ENCODE measurements at places on chromosomes 13 and 19.

DNA sequence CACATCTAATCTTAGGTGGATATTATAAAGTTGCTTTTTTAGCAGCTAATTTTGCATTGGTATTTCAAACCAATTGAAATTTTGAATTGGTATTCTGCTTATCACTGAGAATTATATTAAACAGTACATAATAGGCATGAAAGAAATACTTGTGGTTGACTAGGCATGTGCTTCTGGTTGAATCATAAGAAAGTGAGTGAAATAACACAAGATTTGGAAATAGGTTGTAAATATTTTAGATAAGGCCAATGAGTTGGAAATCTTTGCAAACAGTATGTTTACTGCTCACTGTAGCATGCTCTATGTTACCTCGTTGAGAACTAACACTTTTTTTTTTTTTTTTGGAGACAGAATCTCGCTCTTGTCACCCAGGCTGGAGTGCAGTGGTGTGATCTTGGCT lies 66.8 kb upstream of the RFC3 start:
- no peak for DNase-seq

- DNase-seq: peak; percentile 65
These were observed 195.5 kb downstream of the RGCC start for GRCh38 chr13:41652735-41653361.

DNA sequence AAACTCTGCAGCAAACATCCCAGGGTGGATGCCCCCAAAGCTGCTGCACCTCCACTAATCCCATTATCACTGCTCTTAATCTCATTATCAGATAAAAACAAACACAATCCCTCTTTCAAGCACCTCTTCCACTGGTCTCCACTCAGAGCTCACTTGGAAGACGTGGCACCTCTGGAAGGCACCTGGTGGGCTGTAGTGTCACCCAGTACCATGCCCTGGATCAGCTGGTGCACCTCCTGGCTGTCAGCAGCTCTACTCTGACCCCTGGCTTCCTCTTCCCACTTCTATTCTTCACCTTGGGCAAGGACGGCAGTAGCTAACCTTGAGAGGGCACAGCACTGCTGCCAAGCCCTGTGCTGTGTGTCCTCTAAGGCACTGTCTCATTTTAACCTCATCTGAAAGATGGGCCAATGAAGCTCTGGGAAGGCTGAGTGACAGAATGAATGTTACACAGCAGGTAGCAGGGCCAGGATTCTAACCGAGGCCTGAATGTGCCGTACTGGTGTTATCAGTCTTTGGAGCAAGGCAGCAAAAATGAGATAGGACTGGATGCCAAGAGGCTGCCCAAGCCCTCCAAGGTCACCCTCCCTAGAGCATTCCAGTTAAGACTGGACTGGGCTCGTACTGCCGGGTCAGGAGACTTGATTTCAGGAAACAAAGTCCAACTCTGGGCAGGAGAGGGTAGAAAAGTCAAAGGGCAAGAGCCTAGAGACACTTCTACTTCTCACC lies 7.4 kb downstream of the BRD4 start:
- DNase-seq: no peak

DNA sequence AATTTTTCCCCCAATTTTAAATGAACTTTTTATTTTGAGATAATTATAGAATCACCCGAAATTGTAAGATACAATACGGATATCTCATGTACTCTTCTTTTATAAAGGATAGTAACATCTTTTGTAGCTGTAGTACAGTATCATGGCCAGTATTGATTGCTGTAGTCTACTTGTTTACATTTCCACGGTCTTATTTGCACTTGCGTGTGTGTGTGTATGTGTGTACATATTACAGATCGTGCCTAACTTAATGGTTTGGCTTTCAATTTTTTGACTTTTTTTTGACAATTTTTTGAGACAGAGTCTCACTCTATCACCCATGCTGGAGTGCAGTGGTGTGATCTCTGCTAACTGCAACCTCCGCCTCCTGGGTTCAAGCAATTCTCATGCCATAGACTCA lies 6.7 kb downstream of the PAN3 start:
- DNase-seq: no peak

DNA sequence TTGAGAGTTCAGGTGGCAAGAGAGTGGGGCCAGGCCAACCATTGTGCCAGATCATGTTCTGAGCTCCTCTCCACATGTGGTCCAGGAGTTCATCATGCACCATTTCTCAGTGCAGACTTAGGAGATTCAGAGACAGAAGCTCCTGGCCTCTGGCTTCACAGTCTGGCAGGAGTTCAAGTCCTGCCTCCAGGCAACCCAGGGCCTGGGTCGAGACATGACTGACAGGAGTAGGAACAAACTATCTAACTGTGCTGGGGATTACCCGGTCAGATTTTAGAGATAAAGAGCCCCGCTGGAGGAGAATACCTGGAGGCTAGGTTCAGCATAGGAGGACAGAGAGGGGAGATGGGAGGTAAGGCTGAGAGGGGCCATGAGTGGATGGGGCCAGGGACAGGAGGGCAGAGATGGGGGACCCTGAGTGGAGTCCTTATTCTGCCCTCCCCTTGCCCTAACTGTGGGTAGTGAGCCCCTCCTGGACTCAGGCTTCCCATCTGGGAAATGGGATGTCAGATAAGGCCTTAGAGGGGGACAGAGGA lies 906 bp upstream of the CYP4F11 start:
- no peak for DNase-seq

- DNase-seq: peak; percentile 94
These were observed 49.6 kb upstream of the MED4 start for GRCh38 chr13:48144413-48145035.

DNA sequence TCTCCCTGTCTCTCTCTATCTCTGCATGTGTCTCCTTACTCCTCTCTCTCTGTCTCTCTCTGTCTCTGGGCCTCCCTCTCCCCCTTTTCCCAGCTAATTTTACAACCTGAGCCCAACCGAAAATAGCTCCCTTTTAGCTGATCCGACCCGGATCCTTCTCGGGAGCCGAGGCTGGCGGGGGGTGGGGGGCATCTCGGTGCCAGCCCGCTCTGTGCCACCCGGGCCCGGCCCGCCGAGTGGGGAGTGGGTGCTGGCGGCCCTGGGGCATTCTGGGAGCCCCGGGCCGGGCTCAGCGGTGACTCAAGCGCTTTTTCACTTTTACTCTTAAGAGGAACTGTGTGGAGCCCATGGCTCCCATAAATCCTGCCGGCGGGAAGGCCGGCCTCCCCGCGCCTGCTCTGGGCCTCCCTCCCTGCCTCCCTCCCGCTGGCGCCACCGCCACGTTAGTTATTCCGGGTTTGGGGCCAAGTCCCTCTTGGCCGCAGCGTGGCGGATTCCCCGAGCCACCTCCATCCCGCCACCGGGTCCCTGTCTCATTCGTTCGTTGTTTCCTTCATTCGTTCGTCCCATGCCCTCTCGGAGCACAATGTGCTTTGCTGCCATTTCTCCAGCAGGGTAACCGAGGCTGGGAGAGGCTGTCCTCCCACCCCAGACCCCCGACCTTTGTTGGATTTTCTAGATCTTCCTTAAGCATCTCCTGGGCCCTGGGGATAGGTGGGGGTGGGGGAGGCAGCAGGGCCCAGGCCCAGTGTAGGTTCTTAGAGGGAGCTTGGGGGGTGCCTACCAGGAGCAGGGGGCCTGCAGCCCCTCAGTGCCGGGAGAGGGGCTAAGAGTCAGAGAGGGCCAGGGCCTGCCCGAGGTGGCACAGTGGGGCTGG lies 3.2 kb downstream of the NFIC start:
- no peak for DNase-seq

GRCh38 chr13:111922086-111922485 lies 144.9 kb upstream of the SOX1 start:
- no peak for DNase-seq

- DNase-seq: no peak
These were observed 41.2 kb upstream of the ZNF835 start for GRCh38 chr19:56712611-56713276.

GRCh38 chr19:41706741-41707501 lies 1.5 kb upstream of the CEACAM5 start:
- DNase-seq: peak; percentile 61

GRCh38 chr13:36531746-36532486 lies 99.6 kb downstream of the CCNA1 start:
- no peak for DNase-seq

DNA sequence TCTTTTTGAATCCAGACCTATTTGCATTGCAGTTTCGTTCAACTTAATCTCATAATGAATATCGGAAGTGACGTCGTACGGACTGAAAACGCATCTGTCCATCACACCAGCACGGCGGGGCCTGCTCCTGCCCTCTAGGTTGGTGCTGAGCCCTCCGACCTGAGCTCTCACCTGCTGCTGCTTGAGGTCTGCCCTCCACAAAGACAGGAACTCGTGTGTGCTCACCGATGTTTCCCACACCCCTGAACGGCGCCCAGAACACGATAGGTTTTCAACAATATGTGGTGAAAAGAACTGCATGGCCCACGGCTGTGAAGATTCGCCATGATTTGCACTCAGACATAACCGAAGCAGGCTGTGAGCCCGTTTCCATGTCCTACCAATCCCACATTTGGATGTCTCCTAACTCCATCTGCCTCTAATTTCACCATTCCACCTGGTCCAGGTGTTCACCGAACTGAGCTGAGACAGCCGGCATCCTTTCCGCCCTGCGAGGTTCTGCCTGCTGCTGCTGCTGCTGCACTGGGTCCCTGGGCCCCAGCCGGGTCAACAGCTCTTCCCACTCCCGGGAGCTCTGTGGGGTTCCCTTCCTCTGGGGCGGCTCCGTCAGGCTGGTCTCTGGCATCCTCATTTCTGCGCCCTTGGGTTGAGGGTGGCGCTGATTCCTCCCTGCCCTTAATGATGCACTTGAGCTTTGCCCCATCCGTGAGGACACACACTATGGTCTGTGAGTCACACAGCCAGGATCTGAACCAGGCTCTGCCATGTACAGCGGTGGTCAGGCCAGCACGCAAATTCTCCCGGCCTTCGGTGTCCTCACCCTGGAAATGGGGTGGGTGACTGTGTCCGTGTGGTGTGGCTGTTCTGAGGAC lies 20.9 kb downstream of the GRTP1 start:
- no peak for DNase-seq

GRCh38 chr13:28357911-28358433 lies 137.0 kb downstream of the FLT1 start:
- no peak for DNase-seq

DNA sequence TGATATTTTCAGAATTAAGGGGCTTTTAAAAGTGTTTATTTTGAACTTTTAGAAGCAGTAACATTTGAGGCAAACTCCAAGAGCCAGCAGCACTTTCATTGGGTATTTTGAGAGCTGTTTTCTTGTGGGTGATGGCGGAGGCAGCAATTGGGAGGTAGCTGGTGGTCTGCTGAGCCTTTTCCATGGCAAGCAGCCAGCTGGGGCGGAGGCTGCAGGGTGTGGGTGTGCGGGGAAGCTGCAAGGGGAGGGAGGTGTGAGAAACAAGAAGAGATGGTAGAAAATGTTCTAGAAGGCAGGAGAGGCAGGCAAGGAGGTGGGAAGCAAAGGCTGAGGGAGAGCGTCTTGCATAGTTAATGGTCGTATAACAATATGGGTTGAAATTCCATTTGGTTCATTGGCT lies 223.4 kb upstream of the HTR2A start:
- DNase-seq: no peak

- DNase-seq: no peak
These were observed 8.7 kb upstream of the CARM1 start for GRCh38 chr19:10862561-10863106.

DNA sequence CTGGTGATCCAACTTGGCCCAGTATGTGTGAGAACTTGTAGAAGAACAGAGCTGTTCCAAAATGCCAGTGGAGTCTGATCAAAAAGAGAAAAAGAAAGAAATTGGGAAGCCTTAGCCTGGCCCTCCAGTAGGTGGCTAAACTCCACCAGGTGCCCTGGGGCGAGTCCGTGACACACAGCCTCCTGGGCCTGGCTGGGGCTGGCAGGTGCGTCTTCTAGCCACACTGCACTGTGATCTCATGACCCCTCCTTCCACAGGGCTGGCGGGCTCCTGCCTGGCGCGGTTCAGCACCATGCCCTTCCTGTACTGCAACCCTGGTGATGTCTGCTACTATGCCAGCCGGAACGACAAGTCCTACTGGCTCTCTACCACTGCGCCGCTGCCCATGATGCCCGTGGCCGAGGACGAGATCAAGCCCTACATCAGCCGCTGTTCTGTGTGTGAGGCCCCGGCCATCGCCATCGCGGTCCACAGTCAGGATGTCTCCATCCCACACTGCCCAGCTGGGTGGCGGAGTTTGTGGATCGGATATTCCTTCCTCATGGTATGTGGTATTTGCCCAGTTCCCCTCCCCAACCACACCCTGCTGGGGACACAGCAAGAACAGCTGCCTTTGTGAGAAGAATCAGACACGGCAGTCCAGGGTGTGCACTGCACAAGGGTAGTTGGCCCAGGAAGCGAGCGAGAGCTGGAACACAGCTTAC lies 53.7 kb downstream of the RAB20 start:
- no peak for DNase-seq

GRCh38 chr13:97384371-97384770 lies 49.6 kb upstream of the RAP2A start:
- DNase-seq: peak; percentile 68

- no peak for DNase-seq
These were observed 18.4 kb downstream of the GNA11 start for GRCh38 chr19:3112375-3113099.

GRCh38 chr13:113044391-113045114 lies 61.0 kb upstream of the F7 start:
- DNase-seq: no peak

DNA sequence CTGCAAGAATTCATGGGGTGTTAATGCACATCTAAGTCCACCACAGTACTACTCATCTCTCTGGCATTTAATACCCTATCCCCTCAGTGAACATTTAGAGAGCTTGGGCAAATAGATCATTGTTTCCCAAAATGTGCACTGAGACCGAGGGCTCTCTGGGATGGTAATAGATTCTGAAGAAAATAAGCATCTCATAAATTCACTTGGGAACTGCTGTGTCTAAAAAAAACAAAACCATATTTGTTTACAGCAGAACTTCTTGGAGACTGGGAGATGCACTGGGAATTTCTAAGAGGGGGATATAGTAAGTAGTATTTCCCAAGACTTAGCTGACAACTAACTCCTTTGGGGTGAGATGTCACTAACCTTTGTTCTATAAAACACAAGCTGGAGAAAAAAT lies 58.4 kb downstream of the ENOX1 start:
- no peak for DNase-seq

DNA sequence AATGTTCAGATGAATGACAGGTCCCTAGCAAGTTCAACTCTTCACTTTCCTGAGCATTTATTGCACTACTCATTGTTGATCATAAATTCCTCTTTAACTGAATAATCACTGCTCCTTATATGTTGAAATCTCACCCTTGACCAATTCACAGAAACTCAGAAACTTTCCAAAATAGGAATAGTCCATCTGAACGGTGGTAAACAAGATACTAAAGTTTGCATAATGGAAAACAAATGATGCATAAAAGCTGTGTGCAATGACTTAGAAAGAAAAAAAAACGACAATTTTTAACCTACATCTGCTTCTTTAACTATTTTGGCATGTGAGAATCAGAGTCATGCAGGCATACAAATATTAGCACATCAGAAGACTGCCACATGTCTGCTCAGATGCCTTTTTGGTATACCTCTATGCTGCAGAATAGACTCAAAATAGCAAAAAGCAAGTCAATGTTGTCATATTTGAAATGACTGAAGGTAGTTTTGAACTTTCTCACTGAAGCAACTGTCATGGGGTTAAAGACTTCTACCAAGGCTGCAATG lies 34.8 kb downstream of the SLC10A2 start:
- DNase-seq: no peak

Measured in NB4 (cell line).